Activated T-helper 1 cell treated with anti-CD3 and anti-CD28 coated beads, Interleukin-2, amount 50 U/mL, for 16 hours (primary cell): ENCODE measurements at places on chromosomes 5 and 9.

GRCh38 chr5:83049370-83049885 is 27.8 kb downstream of the TMEM167A start:
- no peak for DNase-seq

GRCh38 chr5:16791036-16791705 is 144.9 kb downstream of the MYO10 start:
- DNase-seq, result no peak

DNA sequence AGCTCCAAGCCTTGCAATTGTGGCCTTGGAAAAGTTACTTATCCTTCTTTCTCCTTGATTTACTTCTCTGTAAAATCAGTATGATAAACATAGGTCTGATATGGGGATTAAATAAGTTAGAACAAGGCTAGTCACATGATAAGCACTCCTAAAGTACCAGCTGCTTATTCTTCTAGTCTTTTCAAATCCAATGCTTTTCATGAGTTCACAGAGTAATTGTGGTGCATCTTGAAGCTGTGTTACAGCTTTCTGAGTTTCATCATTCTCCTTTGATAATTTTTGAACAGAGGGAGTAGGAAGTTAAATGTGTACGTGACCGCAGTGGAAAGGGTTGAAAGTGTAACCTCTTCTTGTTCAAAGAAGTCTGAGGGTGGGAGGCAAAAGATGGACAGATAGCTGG is 38.8 kb upstream of the CCDC112 start:
- no peak for DNase-seq

DNA sequence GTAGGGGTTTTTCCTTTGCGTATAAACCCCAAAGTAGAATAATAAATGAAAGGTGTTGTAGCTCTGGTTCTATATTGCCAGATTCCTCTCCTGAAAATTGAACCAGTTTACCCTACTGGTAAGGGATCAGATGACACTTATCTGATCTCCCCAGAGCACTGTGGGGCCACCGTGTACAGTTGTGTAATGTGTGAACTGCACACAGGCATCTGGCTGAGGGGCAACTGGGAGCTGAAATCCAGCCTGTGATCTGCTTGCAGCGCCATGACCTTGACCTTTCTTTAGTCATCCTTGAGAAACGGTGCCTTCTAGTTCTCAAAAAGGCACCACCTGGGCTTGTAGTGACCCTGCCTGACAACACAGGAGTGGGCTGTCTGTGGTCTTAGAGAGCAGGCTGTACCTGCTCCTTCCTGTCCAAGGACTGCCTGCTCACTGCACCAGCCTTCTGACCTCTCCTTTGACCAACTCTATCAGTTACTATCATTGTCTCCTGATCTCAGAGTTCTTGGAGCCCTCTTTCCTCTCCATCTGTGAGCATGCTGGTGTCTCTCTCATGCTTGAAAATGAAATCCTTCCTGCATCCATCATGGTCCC is 40.2 kb downstream of the PDE6A start:
- no peak for DNase-seq

GRCh38 chr5:93330506-93330905 is 250.5 kb downstream of the NR2F1-AS1 start:
- no peak for DNase-seq

DNA sequence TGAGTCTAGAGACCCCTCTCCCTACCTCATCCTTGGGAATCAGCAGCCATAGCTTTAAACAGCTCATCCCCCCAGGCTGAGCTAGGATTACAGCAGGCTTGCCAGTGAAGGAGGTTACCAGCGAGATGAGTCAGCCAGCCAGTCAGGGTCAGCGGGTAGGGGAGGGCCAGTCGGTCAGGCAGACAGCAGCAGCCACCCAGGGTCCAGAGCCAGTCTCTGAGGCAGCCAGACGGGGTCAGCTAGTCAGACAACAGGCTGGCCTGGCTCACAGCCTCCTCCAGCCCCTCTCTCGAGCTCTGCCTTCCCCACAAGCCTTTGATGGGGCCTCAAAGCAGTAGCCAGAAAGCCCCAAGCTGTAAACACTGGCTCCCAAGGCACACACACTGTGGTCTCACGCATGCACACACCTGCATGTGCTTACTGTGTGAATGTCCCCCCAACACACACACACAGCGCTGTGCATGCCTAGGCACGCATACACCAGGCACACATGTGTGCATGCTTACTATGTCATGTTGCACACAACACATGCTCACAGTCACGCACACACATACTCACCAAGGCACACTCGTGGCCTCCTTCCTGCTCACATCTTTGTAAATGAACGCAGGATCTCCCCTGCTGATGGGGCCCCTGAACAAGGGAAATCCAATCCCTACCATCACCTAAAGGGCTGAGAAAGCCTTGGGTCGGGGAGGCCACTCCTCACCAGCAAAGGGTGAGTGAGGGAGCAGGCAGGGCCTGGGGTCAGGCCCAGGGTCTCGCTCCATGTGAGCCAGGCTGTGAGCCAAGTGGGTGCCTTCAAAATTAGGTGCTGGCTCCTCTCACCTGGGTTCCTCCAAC is 28.2 kb upstream of the CPLX2 start:
- DNase-seq, result no peak

DNA sequence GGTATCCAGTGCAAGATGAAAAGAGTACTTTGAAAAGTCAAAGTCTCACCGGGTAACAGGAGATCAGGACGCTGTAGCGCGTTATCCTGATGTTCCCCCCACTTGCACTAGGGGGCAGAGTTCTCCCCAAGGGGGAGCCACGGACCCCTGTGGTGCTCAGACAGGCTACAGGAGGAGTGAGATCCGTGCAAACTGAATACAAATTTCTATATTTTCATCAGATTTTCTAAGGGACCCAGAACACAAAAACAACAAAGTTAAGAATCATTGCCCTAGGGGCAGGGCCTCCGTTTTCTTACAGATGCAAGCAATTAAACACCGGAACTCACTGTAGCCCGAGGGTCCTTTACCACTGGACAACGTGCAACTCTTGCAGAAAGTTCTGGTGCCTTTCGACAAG is 2.0 kb downstream of the MYO10 start:
- no peak for DNase-seq

GRCh38 chr5:81633891-81634290 is 117.0 kb downstream of the SSBP2 start:
- no peak for DNase-seq

DNA sequence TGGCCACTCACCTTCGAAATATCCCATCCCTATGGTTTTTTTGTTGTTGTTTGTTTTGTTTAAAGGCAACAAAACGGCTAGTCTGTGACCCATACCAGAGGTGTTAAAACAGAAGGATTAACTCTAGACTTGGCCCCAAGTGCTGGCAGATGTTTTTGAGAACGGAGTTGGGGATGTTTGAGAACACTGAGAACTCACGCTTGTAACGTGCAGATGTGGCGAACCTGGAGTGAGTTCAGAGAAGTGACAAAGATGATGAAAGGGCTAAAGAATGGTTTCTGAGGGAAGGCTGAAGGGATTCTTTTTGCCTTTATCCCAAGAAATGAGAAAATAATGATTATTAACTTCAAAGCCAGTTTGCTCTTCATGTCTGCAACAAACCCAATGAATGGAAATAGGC is 286.5 kb downstream of the ZNF608 start:
- DNase-seq, result no peak

DNA sequence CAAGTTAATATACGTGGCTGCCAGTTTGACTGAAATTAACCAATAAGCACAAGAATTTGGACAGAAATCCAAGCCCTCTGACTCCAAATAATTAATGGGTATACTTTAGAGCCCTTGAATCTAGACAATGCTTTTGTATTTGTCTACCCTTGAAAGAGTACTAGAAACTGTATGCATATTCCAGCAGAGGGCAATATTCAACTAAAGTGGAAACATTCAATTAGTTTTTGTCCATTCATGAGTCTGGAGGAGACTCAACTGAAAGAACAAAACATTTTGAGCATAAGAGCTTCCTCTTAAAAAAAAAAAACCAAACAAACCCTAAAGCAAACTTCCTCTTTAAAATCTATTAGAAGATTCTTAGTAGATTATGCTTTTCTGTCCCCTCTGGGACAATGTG is 157.8 kb downstream of the ARHGEF28 start:
- no peak for DNase-seq

GRCh38 chr5:106658150-106658549 is 1012.6 kb downstream of the EFNA5 start:
- no peak for DNase-seq

DNA sequence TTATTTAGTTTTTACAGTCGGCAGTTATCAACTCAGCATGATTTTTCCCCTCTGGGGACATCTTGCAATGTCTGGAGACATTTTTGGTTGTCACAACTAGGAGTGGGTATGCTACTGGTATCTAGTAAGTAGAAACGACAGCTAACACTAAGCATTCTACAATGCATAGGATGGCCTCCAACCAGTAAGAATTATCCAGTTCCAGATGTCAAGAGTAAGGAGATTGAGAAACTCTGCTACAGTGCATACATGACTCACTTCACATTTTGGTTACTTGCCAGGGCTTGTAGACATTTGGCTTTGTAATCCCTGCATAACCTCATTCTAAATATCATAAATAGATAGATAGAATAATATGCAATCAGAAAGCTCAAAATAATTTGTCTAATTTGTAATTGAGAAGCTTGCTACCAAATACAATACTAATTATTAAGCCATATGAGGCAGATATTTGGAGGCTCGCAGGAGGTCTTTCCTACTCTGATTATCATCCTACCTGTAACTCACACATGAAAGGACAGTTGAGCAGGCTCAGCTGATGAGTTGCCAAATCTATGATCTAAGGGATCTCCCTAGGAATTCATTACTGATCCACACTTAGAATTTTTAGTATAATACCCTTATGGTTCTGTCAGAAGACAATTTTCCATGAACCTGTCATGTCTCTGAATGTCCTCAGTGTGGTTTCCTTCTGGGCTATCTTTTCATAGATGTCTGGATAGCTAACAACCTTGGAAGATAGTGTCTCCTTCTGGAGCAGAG is 346.9 kb upstream of the TLE4 start:
- no peak for DNase-seq

GRCh38 chr5:98794001-98794400 is 20.5 kb downstream of the RGMB start:
- DNase-seq, result no peak

DNA sequence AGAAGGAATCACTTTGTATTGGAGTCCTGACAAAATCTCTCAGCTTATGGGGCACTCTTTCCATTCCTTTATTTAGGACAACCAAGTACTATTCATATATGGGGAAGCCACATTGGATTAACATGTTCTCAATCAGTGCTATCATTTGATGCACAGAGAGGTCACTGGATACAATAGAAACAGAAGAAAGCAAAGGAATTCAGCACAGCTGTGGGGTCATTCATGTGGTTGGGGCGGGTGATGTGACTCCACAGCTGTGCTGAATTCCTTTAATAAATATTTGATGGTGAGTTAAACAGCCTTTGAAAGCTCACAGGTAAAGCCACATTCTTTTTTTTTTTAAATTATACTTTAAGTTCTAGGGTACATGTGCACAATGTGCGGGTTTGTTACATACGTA is 854 bp upstream of the TEX48 start:
- no peak for DNase-seq

DNA sequence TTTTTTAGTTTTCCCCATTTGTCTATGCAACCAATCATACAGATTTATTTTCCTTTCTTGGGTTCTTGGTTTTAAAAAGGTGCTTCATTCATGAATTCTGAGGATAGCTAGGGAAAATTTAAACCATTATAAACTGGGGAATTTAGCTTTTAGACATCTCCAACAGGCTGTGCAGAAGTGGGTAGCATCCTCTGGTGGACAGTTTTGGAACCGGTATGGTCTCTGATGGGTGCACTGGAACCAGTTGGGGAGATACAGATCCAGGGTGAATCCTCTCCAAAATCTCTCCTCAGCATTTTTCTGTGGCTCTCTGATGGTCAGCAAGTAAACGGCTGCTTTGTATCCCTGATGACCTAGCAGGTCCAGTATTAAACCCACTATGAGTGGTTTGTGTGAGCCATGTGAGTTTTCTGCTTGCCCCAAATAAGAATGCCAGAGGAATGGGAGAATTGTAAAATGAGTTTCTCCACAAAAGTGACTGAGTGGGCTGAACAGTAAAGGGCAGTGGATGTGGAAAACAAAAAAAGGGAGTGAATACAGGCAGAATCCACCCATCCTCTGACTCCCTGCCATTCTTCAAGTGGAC is 9.1 kb upstream of the DNAJC25 start:
- DNase-seq, result no peak

DNA sequence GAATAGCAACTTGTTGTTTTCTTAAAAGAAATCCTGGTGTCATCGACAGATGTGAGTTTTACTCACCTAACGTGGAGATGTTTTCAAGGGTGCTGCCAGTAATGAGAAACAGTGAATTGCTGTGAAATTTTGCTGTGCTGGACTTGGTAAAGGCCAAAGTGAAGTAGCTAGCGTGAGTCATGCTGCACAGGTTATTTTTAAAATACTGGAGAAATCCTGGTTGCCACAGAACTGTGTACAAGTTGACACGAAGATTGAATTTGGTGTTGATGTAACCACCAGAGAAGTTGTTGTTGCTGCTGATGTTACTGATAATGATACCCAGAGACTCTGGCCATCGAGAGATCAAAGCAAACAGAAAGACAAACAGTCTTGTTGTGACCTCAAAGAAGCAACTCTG is 187.9 kb upstream of the NFIL3 start:
- no peak for DNase-seq

- no peak for DNase-seq
Observed at GRCh38 chr5:5480481-5481111, 58.1 kb downstream of the ICE1 start.

DNA sequence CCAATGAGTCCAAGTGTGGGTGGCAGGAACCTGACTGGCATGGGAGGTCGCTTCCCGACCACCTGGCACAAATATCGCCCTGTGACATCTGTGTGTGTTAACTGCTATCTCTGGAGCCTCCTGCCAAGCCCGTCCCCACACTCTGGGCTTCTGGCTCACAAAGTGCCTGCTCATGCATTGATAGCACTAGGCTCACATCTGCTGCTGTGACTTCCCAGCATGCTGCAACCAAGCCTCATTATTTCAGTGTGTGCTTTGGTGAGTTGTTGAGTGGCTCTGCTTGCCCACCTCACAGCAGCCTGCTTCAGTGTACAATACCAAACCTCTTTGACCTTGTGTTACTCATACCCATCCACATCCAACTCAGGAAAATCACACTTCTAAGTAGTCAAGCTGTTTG is 139.8 kb downstream of the APBA1 start:
- no peak for DNase-seq

GRCh38 chr5:59840200-59840601 is 53.3 kb downstream of the PDE4D start:
- no peak for DNase-seq

- no peak for DNase-seq
Observed at GRCh38 chr9:24438876-24439275, 106.8 kb downstream of the IZUMO3 start.

- no peak for DNase-seq
Observed at GRCh38 chr5:67395790-67396418, 199.3 kb upstream of the CD180 start.

DNA sequence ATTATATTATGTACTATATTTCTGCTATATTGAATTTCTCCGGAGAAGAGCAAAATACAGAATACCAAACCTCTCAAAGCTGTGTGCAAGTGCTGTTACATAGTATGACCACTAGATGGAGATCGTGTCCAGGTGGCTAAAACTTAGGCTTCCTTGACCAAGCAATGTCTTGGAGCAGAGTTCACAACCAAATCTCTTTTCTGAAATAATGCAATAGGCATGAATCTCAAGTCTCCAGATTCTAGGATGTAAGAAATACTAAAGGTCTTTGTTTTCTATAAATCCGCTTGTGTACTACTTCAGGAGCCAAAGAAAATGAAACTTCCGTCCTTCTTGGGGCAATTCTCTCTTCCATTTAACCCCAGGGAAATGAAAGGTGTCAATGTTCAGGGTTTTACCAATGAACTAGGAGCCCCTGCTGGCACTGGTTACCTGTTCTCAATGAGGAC is 181.5 kb upstream of the RAI14 start:
- no peak for DNase-seq
